ENCODE measurements at places on chromosomes 7 and 10. TPM values are rescaled to one million over a fixed set of nuclear protein-coding genes. Genes with fewer than 3 reads are reported as not detected.

The PRLHR gene
- total RNA-seq: not detected

DNA sequence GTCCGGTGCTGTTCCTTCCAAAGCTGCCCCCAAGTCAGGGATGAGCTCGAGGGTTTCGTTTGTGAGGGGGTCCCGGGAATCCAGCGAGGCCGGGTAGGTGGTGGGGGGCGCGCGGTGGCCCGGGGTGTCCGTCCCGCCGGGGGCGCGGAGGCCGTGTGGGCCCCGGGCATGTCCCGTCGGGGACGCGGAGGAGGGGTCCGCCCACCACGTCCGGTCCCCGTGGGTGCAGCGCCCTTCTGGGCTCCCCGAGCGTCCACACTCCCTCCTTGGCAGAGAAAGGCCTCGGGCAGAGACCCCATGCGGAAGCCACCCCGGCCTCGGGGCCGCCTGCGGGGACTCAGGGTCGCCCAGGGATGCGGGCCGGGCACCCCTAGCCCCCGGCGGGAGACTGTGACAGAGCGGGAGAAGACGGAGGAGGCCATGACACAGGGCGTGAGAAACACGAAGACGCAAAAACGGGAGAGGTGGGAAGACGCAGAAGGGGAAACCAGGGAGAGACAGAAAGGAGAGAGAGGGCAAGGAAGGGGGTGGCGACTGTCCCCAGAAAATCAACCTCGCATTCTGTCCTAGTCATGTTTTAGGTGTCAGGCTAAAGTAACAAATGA, 640 bp upstream of the ZNF425 start:
- peaks cover 4% of the 10 kb centered on the region for H3K36me3 ChIP-seq
- peak overlapping the region; percentile 97 for H3K27ac ChIP-seq
- peaks cover 18% of the 10 kb centered on the region for H3K4me1 ChIP-seq
- H3K27me3 ChIP-seq: no peaks in the 10 kb centered on the region
- peak; percentile 26 for DNase-seq

The LIPJ gene
- total RNA-seq: not detected

DNA sequence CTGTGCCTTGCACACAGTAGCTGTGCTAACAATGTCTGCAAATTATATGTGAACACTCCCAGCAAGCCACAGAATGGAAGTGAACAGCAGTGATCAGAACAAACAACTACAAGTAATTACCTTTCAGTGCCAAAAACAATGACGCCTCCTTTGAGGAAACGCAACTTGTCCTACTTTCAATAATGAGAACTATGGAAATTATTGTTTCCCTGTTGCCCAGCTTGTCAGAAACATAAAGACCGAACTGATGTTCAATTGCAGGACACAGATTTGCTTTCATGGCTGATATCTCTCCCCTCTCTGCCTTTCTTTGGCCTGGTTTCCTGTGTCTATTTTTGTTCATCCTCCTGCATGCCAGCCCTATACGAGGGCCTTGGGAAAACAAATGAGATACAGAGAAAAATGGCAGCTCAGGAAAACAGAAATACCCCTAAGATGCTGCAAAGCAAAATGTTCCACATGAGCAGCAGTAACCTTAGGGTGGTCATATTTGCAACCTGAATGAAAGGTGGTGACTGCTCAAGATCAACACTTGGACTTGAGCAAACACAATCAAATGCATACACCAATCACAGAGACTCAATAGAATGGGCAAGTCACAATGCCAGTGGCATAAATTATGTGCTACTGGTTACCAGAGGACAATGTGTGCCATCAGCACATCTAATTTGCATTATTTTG, 26.8 kb downstream of the COBL start:
- H3K27me3 ChIP-seq: peaks cover 25% of the 10 kb centered on the region
- H3K36me3 ChIP-seq: no peaks in the 10 kb centered on the region
- H3K4me3 ChIP-seq: no peak overlapping the region
- H3K27ac ChIP-seq: no peak overlapping the region

GRCh38 chr7:11557627-11558026, 274.4 kb downstream of the THSD7A start:
- no peaks in the 10 kb centered on the region for H3K27me3 ChIP-seq
- H3K4me3 ChIP-seq: no peak overlapping the region
- no peak overlapping the region for H3K27ac ChIP-seq
- H3K4me1 ChIP-seq: no peaks in the 10 kb centered on the region

The NEUROG3 gene
- not detected for total RNA-seq

GRCh38 chr10:109931163-109931562, 7.9 kb upstream of the XPNPEP1 start:
- no peaks in the 10 kb centered on the region for H3K27me3 ChIP-seq
- H3K27ac ChIP-seq: no peak overlapping the region
- H3K36me3 ChIP-seq: no peaks in the 10 kb centered on the region

The PRR15 gene
- total RNA-seq: not detected

The ATP6V1F gene
- total RNA-seq: 62.5 TPM

DNA sequence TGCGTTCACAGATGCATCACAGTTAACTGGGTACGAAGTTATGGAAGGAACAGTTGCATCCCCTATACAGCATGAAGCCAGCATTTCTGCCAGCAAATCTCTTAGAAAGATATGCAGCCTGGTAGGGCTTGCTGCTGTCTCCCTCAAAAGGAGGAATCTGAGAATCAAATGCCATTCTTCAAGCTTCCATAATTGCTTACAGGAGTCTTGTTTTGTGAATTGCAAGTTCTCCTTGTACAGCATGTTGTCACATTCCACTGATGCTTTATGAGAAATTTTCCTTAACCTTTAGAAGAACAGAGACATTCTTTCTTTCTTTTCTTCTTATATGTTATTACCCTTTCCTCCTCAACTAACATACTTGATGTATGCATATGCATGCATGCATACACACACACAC, 134.6 kb downstream of the CHRM2 start:
- H3K27ac ChIP-seq: no peak overlapping the region
- DNase-seq: no peak
- H3K4me1 ChIP-seq: no peaks in the 10 kb centered on the region
- no peak overlapping the region for H3K4me3 ChIP-seq
- H3K36me3 ChIP-seq: no peaks in the 10 kb centered on the region
- no peaks in the 10 kb centered on the region for H3K27me3 ChIP-seq

DNA sequence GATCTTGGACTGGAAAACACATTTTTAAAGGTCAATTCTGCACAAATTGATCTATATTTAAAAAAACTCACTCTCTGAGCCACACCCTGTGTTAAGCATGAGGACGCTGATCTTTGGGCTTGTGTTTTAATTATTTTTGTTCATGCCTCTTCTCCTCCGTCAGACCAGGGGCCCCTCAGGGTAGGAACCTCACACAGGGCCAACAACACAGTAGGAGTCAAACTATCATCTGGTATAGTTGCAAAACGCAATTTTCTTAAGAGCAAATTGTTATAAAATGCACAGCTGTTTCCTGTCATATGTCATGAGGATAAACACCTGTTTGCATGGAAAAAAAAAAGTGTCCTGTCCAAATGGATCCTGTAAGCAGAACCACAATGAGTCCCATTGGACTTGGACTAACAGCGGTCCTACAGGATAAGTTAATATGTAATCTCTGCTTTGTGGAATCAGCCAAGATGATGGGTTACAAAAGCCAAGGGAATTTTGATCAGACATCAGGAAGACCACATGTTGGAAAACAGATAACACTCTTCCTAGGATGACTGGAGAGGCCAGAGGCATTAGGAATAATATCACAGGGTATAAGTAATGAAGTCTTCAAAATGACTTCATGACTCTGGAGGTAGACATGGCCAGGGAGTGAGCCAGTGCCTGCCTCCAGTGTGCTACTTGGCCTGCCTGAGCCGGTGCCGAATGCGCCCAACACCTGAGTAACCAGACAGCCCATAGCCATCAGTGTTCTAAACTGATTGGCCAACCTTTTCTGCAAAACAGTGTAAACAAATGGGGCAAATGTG, 184.9 kb upstream of the ADCY1 start:
- DNase-seq: no peak
- no peaks in the 10 kb centered on the region for H3K4me1 ChIP-seq
- H3K36me3 ChIP-seq: no peaks in the 10 kb centered on the region
- no peak overlapping the region for H3K27ac ChIP-seq
- peaks cover 36% of the 10 kb centered on the region for H3K27me3 ChIP-seq
- no peak overlapping the region for H3K4me3 ChIP-seq

The INHBA gene
- total RNA-seq: not detected

DNA sequence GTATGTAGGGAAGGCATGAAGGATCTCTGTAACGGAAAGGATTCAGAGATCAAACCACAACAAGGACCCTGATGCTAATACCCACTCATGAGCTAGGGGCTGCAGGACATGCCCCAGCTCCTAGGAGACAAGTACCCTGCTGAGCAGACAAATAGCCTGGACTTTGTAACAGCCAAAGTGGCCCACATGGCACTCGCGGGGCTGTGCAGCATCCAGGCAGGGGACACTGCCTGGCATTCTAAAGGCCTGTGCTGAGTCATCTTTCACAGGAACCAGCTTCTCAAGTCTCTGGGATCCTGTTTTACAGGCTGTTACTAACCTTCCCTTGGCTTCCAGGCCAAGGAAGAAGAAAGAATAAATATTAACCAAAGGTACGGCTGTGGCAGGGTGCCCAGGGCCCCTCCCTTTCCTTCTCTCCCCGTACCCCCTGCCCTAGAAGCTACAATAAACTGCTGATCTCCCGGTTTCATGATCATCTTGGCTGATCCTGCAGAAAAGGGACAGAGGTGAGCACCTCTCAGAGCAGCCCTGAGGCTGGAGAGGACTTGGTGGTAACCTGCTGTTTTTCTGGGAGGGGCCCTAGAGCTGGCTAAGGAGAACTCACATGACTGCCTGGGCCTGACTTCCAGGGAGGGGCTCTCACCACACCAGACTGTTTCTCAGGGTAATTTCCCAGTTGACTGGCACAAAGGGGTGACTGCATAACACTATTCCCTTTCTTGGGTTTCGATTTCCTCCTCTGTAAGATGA, 4.2 kb upstream of the RPEL1 start:
- peaks cover 15% of the 10 kb centered on the region for H3K4me1 ChIP-seq
- peaks cover 24% of the 10 kb centered on the region for H3K27me3 ChIP-seq
- H3K36me3 ChIP-seq: no peaks in the 10 kb centered on the region

DNA sequence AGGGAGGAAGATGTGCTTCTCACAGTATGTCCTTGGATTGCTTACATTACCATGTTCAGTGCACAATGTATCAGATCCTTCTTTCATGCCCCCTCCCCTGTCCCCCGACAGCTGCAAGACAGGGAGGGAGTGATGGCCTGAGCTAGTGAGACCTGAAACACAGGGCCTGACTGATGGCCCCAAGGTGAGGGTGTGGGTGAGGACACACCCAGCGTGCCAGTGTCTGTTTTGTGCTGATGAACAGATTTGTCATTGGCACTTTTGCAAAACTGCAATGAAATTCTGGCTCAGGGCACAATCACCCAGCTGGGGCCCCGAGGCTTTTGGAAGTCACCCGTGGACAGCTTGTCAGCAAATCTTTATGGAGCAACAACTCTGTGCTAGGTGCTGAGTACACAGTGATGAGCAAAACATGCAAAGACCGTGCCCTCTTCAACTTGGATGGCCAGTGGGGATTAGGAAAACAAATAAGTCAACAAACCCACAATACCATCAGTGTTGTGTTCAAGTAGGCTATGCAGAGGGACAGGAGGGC, 59.4 kb upstream of the EMX2 start:
- no peak overlapping the region for H3K27ac ChIP-seq
- H3K4me3 ChIP-seq: no peak overlapping the region
- no peak for DNase-seq
- no peaks in the 10 kb centered on the region for H3K4me1 ChIP-seq
- H3K27me3 ChIP-seq: peaks cover 49% of the 10 kb centered on the region
- no peaks in the 10 kb centered on the region for H3K36me3 ChIP-seq

DNA sequence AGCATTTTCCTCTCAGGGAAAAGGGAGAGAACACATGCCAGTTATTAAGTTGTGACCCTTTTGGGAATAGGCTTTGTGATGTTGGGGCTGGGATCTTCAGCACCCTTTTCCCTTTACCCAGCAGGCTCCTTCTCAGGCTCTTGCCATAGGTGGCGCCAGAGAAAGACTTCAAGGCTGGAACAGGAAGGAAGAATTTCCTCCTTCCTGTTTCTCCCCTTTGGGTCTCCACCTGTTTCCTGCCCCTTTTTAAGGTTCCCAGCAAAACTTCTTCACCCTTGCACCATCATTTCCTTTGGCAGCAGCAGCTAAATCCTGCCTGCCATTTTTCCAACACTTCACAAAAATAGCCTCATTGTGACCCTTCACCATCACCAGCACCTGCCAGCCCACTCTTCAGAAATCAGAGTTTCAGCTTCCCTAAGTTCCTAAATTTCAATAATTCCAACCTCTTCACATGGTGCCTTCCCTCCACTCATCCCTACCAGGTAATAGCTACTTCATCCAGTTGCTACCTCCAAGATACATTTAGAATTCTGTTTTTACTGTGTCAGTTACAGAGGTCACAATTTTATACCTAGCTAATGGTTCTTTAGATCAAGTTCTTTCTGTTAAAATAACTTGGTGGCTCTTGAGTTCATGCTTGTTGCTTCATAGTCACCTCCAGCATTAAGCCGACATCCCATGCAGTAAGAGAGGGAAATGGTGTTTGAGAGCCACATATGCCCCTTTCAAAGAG, 22.4 kb upstream of the FOXK1 start:
- H3K36me3 ChIP-seq: no peaks in the 10 kb centered on the region
- no peak overlapping the region for H3K4me3 ChIP-seq
- DNase-seq: no peak
- peaks cover 4% of the 10 kb centered on the region for H3K27me3 ChIP-seq
- H3K27ac ChIP-seq: no peak overlapping the region

- no peaks in the 10 kb centered on the region for H3K27me3 ChIP-seq
- no peak for DNase-seq
- peaks cover 10% of the 10 kb centered on the region for H3K36me3 ChIP-seq
- H3K27ac ChIP-seq: peak overlapping the region; percentile 59
- peaks cover 44% of the 10 kb centered on the region for H3K4me1 ChIP-seq
- no peak overlapping the region for H3K4me3 ChIP-seq
Measured at GRCh38 chr10:84493361-84493760, 165.0 kb downstream of the CCSER2 start.

GRCh38 chr7:84159435-84159834, 35.2 kb downstream of the SEMA3A start:
- no peak overlapping the region for H3K4me3 ChIP-seq
- no peaks in the 10 kb centered on the region for H3K4me1 ChIP-seq
- no peaks in the 10 kb centered on the region for H3K36me3 ChIP-seq
- DNase-seq: no peak
- no peak overlapping the region for H3K27ac ChIP-seq

The ZNF3 gene
- 42.3 TPM for total RNA-seq

DNA sequence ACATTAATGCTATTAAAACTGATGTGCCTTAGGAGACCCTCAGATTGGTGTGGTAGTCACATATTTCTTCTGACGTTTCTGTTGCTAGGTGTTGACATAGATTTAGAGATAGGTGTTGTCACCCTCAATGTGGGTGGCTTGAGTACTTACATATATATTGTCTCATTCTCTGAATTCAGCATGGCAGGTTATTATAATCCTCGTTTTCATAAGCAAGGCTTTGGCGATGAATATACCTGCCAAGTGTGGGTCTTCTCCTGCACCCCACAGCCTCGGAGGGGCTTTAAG, 7.0 kb downstream of the FBH1 start:
- H3K27ac ChIP-seq: no peak overlapping the region
- H3K27me3 ChIP-seq: no peaks in the 10 kb centered on the region
- H3K36me3 ChIP-seq: peaks cover 2% of the 10 kb centered on the region

Measured in T-helper 17 cell (primary cell).